Naive thymus-derived CD4-positive, alpha-beta T cell (primary cell): ENCODE measurements at places on chromosomes 13 and 19.

DNA sequence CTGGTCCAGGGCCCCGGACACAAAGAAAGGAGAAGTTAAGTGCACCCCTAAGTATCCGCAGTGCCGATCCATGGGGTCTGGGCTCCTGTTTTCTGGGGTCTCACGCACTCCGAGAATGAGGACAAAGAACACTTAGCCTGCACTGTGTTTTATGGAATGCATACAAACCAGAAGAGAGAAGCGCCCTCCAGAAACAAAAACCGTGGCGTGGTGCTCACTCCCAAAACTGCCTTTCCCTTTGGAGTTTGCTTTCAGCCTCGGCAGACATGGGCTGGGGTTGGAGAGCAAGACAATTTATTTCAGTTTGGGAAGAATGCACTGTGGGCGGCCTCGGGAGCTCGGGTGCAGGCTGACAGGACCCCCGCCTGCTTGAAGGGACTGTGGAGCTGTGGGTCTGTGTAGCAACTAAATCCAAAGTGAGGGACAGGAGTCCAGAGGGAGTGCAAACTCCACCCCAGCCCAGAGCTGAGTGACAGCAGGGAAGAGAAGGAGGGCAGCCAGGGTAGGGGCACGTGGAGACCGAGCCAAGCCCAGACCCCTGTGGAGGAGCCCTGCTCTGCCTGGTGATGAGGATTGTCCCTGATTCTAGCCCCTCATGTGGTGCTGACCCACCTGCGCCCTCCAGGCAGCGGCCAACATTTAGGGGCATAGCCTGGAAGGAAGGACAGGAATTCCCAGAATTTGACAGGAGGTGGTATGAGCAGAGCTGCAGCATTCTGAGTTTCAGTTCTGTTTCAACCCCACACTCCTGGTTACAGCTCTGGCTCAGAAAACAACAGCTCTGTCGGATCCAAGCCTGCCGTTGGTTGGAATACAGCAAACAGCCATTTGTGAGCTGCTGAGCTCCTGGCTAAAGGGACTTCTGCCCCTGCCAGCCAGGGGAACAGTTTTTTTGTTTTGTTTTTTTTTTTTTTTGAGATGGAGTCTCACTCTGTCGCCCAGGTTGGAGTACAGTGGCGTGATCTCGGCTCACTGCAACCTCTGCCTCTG is 37.8 kb upstream of the POP4 start:
- DNase-seq, result no peak

DNA sequence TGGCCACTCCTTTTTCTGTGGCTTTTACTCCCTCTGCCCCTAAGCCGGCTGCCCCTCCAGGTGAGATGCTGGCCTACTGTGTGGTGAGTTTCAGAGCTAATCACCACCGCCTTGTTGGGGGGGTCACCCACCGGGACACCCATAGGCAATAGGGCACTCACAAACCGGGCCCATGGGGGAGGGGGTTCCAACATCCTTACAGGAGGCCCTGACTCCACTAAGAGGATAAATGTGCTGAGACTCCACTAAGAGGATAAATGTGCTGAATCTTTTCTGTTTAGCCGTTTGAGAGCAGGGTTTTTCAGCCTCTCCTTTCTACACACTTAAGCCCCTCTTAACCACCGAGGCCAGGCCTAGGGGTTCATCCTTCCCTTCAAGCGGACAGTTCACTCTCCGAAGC is 73.7 kb downstream of the SLC15A1 start:
- no peak for DNase-seq

GRCh38 chr13:60229708-60230272 is 66.1 kb upstream of the DIAPH3 start:
- no peak for DNase-seq

DNA sequence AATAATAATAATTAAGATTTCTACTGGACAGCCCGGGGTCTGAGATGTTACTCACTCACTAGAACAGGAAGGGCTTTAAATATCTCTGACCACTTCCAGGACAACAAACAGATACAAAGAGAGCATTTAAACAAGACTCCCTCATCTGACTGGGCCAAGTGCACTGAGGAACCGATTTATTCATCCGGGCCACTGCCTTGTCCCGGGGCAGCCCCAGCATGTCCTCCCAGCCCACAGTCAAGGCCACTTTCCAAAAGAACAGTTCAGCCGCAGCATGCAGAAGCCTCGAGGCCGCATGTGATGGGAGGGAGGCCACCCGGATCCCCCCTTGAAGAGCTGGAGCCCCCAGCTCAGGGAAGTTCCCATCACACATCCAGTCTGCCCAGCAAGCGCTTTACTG is 30.5 kb downstream of the MLLT1 start:
- no peak for DNase-seq

GRCh38 chr13:33323801-33324510 is 38.4 kb upstream of the STARD13 start:
- no peak for DNase-seq
